Stimulated activated naive CD4-positive, alpha-beta T cell treated with Interleukin-2 at 50 U/mL for 16 hours (primary cell): ENCODE measurements at places on chromosomes 4 and X.

DNA sequence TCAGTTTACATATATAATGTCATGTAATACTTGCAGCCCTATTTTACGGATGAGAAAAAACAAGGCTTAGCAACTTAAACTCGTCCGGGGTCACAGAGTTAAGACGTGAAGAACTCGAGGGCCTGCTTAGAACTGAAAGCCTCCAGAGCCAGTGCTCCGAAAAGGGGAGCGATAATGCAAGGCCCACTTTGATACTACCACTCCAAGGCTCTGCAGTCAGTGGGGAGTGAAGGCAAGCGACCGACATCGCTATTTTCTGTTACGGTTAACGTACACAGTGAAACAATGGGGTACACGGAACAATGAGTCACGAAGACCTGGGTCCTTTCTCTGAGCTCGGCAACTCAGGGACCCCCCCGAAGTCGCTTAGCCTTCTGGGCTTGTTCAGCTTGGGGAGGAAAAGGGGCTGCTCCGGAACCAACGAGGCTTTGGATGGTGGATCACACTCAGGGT is 965 bp downstream of the PPA2 start:
- peak; percentile 75 for DNase-seq

GRCh38 chr4:21184788-21185187 is 484.5 kb downstream of the PACRGL start:
- no peak for DNase-seq

DNA sequence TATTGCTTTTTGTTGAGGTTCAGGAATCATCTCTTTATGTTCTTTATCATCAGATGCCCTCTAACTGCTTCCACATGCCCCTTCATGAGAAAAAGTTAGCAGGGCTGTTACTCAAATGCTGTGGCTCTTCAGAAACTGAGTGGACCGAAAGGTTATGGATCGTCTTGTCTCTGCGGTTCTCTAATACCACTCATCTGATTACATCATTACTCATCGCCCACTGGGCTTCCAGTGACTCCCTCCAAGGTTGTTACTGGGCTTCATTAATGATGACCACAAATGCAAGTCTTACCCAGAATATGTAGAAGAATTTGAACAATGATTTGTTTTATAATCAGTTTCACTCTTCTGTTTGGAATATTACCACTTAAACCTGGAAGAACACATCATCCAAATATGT is 67.7 kb downstream of the RWDD4 start:
- no peak for DNase-seq

DNA sequence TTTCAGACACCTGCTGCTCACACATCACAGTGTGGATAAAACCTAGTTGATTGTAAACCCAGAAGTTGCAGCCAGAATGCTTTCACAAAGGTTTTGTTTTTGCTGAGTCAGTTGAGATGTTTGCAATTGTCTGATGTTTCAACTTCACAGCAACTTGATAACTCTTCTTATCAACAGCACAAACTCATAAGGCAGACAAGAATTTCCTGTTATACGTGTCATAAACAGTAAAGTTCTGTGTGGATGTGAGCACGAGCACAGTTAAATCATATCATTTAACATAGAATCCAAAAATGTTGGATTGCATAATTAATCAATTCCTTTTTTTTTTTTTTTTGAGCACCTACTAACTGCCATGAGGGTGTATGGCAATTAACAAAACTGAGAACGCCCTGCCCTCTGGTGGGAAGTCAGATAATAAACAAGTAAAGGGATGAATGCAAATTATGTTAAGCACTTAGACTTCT is 512.2 kb downstream of the PDHA2 start:
- no peak for DNase-seq

DNA sequence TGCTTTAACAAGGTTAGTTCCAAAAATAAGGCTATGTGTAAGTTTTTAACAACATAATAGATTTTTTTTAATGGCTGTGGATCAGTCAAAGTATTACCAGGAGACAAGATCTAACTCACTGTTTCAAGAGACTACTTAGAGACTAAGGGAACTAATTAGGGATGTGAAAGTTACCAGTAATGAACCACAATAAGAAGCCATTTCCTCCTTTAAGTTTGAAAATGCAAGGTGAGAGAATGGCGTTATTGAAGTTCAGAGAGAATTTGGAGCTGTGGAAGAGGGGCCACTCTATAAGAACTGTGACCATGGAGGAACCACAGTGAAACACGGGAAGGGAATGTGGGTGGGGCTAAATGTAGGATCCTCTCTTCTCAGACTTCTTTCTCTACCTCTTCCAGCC is 624.2 kb downstream of the GLUD2 start:
- DNase-seq, result no peak

DNA sequence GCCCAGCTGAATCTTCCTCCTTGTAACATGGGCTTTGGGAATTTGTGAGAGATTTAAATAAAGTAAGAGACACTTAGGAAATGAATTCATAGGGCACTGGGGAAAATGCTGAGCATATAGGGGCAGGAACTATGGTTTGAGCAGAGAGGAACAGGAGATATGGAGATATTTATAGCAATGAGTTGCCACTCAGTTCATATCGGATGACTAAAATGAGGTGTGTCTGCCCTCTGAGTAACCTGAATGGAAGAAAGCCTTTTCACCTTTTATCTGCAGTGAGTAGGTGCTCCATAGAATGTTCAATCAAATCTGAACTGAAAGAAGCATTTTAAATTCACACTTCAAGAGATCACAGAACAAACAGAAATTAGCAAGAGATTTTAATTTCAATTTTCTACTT is 105.7 kb downstream of the CEP44 start:
- no peak for DNase-seq

DNA sequence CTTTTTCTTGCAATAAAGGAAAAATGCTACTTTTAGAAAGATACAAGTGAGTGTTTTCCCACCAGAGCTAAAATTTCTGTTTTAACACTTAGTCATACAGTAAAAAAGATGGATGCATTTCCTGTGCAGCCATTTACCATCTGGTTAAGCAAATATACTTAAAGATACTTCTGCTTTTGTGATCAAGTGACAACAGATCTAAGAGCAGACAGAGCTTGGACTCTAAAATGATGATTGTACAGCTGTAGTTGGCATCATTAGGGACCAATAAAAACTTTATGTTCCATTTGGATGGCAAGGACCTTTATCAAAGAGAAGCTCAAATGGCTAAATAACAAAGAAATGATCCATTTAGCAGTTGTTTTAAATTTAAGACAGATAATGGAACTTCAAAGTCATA is 270.8 kb downstream of the FSTL5 start:
- no peak for DNase-seq

- no peak for DNase-seq
These were observed 39.7 kb downstream of the UGT2B17 start for GRCh38 chr4:68536375-68536774.

DNA sequence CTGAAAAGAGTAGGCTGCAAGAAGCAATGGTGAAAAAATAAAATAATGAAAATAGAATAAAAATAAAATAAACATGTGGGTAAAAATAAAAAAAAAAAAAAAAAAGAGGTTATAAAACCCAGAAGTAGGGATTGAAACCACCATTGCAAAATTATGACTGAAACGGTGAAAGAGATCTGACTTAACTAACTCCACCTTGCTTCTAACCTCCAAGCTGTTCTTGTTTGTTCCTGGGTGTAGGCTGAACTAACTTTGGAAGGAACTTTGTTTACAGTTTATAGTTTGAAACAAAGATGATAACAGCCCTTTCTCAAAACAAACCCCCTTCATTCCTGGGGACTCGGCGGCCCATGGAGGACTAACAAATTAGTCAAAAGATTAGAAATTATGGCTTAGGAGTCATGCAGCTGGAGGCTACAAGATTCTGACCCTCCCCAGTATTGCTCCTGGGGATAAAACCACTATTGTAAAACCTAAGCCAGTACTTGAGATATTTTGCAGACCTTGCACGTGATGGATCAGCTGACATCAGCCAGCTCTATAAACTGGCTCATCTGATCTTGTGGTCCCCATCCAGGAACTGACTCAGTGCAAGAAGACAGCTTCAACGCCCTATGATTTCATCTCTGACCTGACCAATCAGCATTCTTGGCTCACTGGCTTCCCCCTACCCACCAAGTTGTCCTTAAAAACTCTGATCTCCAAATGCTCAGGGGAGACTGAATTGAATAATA is 30.4 kb downstream of the DDX60L start:
- DNase-seq, result no peak

DNA sequence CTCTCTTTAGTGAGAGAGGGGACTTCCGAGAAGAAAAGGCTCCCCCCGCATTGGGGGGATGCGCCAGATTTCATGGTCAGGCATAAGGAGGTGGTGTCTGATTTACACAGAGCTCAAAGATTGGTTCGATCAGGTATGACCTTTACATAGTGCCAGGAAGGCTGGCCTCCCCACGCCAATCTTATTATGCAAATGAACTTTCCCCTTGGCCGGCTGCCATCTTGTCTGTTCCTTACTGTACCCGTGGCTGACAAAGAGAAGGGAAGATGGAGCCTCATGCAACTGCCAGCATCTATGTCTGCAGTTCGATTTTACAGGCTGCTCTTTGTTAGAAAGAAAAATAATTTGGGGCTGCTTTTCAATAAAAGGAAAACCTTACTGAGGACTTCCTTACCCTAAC is 197.2 kb downstream of the GPM6A start:
- DNase-seq, result no peak
